ENCODE measurements at places on chromosomes 7 and 10.

DNA sequence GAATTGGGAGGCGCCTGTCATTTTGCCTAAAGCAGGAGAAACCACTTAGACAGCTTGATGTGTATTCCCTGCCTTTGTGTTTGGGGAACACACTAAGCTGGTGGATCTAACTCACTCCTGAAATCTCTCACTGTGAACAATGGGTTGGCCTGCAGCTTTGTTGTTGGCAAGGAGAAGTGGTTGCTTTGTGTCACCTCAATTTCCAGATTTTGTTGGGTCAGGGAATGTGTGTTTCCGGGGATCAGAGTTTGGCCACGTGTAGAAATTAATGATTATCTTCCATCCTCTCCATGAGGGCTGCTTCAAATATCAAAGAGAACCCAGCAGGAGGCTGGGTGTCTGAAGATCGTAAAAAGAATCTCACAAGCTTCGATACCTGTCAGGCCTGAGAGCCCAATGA, 27.8 kb downstream of the A1CF start:
- no peak for DNase-seq

DNA sequence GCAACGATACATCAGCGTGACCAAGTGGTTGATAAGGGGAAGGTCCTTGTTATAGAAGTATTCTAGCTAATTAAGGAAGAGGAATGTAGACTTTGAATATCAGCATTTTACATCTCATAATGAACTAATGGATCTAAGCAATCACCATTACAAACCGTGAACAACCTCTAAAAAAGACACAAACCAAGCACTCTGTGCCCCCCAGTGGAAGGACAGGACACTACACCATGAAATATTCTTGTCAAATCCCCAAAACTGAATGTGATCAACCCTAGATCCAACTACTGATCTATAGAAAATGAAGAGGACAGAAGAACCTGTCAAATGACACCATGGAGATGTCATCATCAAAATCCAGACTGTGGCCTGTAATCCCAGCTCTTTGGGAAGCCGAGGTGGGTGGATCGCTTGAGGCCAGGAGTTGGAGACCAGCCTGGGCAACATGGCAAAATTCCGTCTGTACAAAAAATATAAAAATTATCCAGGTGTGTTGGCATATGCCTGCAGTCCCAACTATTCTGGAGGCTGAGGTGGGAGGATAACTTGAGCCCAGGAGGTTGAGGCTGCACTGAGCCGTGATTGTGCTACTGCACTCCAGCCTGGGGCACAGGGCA, 111.3 kb upstream of the CARD11 start:
- DNase-seq = peak; percentile 28

GRCh38 chr10:121981346-121981745, 6.3 kb upstream of the NSMCE4A start:
- no peak for DNase-seq

GRCh38 chr7:156157409-156158012, 345.2 kb upstream of the SHH start:
- DNase-seq = no peak

DNA sequence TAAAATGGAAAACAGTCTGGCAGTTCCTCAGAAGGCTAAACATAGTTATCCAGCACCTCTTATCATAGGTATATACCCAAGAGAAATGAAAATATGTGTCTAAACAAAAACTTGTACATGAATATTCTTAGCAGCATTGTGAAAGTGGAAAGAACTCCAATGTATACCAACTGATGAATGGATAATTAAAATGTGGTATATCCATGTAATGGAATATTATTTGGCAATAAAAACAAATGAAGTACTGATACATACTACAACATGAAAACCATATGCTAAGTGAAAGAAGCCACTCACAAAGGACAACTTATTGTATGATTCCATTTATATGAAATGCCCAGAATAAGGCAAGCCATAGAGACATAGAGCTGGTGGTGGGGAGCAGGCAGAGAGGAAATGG, 32.2 kb upstream of the NAMPT start:
- no peak for DNase-seq

- peak; percentile 44 for DNase-seq
These were observed 112.4 kb upstream of the EEPD1 start for GRCh38 chr7:36040679-36041078.

- peak; percentile 30 for DNase-seq
These were observed 34.1 kb downstream of the EGFR start for GRCh38 chr7:55052741-55053427.
